Activated CD8-positive, alpha-beta memory T cell treated with anti-CD3 and anti-CD28 coated beads, Interleukin-2, amount 10 ng/mL, durations not matched to agents 7 days and 5 days (primary cell): ENCODE measurements at places on chromosomes 13 and 19. TPM values are rescaled to one million over a fixed set of nuclear protein-coding genes. Genes with fewer than 3 reads are reported as not detected.

Gene CABP5
- not detected for total RNA-seq

Gene ZFP36
- total RNA-seq, result 45.1 TPM

Gene PPP1R13L
- total RNA-seq, result 6.4 TPM

Gene MCEMP1
- total RNA-seq, result not detected

Gene F10
- total RNA-seq, result not detected

Gene SHISA2
- total RNA-seq, result 0.19 TPM

Gene DHX34
- total RNA-seq, result 14.3 TPM

Gene CATSPERD
- not detected for total RNA-seq

Gene DACT3
- total RNA-seq, result 0.12 TPM

Gene LINGO3
- total RNA-seq, result 0.32 TPM

DNA sequence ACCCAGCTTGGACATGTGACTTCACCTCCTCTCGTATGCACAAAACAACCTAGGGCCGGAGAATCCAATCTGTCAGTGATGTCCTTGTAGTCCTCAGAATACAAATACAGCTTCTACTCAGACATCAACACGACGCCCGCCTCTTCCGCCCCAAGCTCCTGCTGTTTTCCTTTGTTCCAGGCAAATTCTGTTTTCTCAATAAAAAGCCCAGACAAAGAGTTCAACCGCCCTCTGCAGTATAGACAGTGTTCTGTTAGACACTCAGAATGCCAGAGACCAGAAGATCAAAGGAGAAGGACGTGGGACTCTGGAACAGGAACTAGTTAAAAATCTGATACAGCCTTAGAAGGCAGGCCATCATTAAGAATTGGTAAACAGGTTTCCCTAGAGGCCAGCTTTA, 42.0 kb upstream of the GGACT start:
- H3K36me3 ChIP-seq, result peaks cover 62% of the 10 kb centered on the region
- no peak for DNase-seq
- peaks cover 2% of the 10 kb centered on the region for H3K4me1 ChIP-seq
- H3K4me3 ChIP-seq, result no peak overlapping the region
- no peaks in the 10 kb centered on the region for H3K27me3 ChIP-seq
- no peak overlapping the region for H3K27ac ChIP-seq

DNA sequence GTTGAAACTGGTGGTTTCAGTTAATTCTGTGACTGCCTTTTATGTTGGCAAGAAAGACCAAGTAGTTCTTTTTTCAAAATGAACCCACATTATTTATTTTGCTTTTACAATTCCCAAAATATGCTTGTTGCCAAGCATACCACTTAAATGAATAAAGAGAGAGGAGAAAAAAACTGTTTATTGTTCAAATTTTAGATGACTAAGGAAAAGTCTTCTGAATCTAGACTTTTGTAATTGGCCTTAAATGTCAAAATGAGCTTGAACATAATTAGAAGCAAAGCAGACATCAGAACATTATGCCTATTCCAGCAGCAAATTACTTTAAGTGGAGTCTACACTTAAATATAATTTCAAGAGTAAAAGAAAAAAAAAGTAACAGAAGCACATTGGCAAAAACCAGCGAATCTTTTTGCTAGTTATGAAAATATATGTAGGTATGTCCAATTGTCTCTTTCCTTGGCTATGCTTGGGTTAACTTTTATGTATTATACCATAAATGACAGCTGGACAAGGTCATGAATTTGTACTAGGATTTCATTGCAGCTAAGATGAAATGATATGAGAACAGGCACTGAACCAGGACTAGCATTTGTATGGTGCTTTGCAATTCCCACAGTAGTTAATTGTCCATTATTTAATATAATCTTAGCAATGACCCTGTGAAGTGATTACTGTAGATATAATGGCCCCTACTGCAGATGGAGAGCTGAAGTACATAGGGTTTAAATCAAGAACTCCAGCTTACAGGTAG, 211.9 kb downstream of the NALCN start:
- no peak overlapping the region for H3K27ac ChIP-seq
- H3K4me1 ChIP-seq, result no peaks in the 10 kb centered on the region
- no peaks in the 10 kb centered on the region for H3K27me3 ChIP-seq
- no peak overlapping the region for H3K4me3 ChIP-seq
- DNase-seq, result no peak

- peaks cover 10% of the 10 kb centered on the region for H3K4me1 ChIP-seq
- H3K4me3 ChIP-seq, result no peak overlapping the region
- no peak overlapping the region for H3K27ac ChIP-seq
- no peaks in the 10 kb centered on the region for H3K36me3 ChIP-seq
These were observed 687 bp upstream of the HRC start for GRCh38 chr19:49155820-49156346.

DNA sequence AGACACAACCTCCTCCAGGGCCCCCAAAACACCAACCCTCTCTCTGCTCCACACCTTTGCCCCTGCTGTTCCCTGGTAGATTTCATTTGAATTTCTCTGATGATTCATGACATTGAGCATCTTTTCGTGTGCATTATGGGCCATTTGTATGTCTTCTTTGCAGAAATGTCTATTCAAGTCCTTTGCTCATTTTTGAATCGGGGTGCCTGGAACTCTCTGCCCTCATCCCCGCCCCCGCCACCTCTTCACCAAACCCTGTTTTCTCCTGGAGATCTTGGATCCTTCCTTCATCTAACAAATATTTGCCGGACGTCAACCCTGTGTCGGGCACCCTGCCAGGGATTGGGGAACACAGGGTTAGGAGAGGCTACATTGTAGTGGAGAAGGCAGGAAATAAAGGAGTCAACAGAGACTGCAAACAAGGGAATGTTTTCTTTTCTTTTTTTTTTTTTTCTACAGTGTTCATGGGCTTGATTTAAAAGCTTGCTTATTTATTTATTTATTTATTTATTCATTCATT, 25.5 kb upstream of the SLC1A5 start:
- H3K4me1 ChIP-seq, result peaks cover 2% of the 10 kb centered on the region
- H3K27ac ChIP-seq, result no peak overlapping the region
- no peaks in the 10 kb centered on the region for H3K36me3 ChIP-seq
- DNase-seq, result no peak

DNA sequence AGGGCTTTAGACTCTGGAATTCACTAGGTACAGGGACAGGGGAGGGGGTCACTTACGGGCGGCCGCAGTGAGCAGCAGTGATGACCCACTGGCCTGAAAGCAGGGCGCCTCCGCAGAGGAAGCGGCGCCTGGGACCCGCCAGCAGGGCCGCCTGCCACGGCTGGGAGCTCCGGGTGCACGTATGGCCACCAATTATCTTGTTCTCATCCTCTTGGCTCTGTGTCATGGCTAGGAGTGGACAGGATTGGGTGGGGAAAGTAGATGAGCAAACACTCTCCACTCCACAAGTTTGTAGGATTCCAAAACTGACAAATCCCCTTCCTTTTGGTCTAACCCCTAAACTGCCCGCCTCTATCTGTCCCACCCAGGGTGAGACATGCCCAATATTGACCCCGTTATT, 1.2 kb downstream of the KLK14 start:
- H3K4me1 ChIP-seq, result no peaks in the 10 kb centered on the region
- peaks cover 7% of the 10 kb centered on the region for H3K27me3 ChIP-seq
- no peaks in the 10 kb centered on the region for H3K36me3 ChIP-seq
- no peak for DNase-seq
- H3K27ac ChIP-seq, result no peak overlapping the region

DNA sequence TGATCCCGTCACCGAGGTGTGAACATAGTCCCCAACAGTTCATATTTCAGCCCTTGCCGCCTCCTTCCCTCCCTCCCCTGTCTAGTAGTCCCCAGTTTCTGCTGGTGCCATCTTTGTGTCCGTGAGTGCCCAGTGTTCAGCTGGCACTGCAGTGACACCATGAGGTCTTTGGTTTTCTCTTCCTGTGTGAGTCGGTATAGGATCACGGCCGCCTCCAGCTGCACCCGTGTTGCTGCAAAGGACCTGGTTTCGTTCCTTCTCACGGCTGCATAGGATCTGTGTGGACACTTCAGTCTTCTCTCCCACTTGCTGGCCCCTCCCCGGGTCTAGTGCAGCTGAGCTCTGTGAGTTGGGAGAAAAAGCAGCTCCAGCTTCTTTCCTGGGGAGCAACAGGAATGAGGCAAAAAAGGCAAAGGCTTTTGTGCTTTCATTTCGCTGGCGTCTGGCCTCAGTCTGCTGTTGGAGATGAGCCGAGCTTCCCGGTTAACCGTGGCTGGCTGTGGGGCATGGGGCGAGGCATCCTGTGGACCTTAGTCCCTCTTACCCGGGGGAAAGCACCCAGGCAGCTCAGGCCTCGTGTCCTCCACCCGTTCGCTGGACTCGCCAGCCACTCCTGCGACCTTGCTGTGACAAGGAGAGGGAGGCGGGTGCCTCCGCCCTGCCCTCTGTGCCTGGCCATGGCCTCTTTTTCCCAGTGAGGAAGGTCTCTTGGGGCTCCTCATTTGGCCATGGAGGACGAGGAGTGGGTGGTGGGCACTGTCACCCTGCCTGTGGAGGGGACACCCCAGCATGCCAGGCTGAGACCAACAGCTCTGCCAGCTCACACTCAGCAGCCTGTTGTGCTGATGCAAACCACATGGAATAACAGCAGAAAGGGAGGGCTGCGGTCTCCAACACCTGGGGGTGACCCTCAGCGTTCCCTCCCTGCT, 196.5 kb downstream of the TEX29 start:
- no peaks in the 10 kb centered on the region for H3K4me1 ChIP-seq
- no peaks in the 10 kb centered on the region for H3K27me3 ChIP-seq
- no peak overlapping the region for H3K4me3 ChIP-seq
- DNase-seq, result no peak
- no peak overlapping the region for H3K27ac ChIP-seq
- H3K36me3 ChIP-seq, result peaks cover 2% of the 10 kb centered on the region

DNA sequence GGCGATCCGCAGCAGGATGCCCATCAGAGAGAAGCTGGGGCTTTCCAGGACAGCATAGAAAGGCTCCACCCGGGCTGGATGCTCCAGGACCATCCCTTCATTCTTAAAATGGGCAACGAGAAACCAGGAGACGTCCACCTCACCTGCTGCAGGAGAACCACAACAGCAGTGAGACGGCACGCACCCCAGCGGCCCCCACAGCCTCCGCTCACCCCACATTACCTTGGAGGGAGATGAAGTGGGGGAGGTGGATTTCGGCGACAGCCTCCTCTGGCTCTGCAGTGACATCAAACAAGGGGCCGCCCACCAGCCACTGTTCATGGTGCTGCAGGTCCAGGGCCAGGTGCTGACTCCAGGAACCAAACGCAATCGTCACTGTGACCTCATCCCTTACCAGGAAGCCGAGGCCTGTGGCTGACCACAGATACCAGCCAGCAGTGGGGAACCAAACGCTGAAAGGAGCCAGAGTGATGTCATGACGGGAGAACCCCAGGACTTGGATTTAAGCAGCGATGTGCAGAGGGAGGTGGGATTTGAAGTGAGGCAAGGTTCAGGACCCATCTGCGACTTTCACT, 25.1 kb downstream of the CARD8 start:
- peak overlapping the region; percentile 5 for H3K27ac ChIP-seq
- H3K27me3 ChIP-seq, result no peaks in the 10 kb centered on the region
- DNase-seq, result peak; percentile 79

- H3K4me3 ChIP-seq, result no peak overlapping the region
- no peaks in the 10 kb centered on the region for H3K27me3 ChIP-seq
- peaks cover 43% of the 10 kb centered on the region for H3K36me3 ChIP-seq
- no peak overlapping the region for H3K27ac ChIP-seq
- DNase-seq, result no peak
These were observed 12.9 kb downstream of the ZSWIM9 start for GRCh38 chr19:48183356-48183755.

DNA sequence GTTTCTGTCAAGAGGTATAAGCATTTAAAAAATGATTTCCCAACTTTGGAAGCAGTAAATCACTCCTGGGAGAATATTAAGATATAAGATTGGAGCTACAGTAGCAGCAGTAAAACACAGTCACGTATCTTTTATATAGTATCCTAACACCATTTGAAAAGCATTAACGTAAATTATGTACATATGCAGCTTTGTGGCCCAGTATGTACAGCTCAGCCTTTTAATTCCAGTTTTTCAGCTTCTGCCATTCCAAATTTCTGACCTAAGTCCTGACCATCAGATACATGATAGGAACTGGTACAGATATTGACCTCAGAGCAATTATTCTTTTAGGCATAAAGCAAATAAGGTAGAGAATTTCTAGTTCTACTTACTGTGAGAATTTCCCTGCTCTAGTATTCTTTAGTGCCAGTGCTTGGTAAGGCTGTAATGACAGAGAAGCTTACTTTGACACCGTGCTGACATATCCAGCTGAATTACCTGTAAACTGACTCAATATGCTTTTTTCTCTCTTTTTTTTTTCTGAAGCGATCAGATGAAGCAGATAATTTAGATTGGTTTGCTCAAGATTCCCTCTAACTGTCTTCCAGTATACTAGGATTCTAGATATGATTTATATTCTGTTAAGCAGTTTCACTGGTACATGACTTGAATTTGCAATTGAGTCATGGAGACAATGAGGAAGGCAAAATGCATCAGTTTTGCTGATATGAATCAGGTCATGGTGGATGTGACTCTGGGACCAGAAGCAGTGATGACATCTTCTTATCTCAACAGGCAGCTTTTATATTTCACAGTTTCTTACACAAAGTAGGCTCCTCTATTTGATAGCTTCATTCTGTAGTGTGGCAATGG, 703.6 kb downstream of the SLITRK6 start:
- no peaks in the 10 kb centered on the region for H3K4me1 ChIP-seq
- H3K4me3 ChIP-seq, result no peak overlapping the region
- no peak overlapping the region for H3K27ac ChIP-seq
- H3K36me3 ChIP-seq, result no peaks in the 10 kb centered on the region
- no peaks in the 10 kb centered on the region for H3K27me3 ChIP-seq

DNA sequence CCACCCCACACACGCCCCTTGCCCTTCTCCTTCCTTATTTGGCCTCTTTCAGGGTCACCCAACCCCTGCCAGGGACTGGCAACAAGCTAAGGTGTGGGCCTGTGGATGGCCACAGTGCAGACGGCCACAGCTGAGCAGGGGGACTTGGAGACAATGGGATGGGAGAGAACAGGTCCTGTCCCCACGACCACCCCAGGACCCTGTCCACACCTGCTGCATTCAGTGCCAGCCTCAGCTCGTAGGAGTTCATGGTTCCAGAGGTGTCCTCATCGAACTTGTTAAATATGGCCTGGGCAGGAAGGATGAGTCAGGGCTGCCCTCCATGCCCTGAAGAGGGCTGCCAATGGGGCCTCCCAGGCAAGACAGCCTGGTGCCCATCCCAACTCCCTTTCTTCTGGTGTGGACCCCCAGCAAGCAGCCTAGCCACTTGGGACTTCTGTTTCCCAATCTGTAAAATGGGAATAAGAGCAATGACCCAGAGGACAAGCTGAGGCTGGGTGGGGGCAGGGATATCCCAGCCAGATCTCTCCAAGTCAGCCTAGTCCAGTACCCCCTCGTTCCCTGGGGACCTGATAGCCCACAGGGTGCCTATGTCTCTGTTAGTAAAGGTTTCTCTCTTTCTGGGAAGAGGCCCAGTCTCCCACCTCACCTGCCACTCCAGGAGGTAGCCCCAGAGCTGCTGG, 10.6 kb downstream of the CAPN12 start:
- peaks cover 44% of the 10 kb centered on the region for H3K4me1 ChIP-seq
- peaks cover 19% of the 10 kb centered on the region for H3K36me3 ChIP-seq
- H3K27ac ChIP-seq, result peak overlapping the region; percentile 89
- peaks cover 4% of the 10 kb centered on the region for H3K27me3 ChIP-seq
